Stimulated activated CD8-positive, alpha-beta memory T cell treated with anti-CD3 and anti-CD28 coated beads, Interleukin-7, amount 100 ng/mL, for 24 hours (primary cell): ENCODE measurements at places on chromosomes 2 and 18.

GRCh38 chr2:138034536-138034935 lies 70.3 kb downstream of the HNMT start:
- DNase-seq, result no peak

DNA sequence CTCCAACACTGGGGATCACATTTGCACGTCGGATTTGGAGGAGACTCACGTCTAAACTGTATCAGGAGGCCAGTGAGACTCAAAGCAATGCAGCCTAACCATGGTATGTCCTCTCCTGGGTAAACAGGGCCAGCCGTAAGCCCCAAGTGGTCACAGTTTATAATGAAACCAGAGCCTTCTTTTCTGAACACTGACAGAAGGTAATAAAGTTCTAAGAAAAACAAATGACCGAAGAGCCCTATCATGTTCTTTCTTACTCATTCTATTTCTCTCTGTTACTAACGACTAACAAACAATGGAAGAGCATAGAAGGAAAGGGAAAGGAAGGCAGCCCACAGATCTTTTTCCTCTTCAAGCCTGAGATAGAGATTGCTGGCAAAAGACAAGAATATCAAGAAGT lies 796.8 kb upstream of the SOX11 start:
- no peak for DNase-seq

- DNase-seq, result no peak
These were observed 188.6 kb upstream of the FN1 start for GRCh38 chr2:215624423-215624829.

DNA sequence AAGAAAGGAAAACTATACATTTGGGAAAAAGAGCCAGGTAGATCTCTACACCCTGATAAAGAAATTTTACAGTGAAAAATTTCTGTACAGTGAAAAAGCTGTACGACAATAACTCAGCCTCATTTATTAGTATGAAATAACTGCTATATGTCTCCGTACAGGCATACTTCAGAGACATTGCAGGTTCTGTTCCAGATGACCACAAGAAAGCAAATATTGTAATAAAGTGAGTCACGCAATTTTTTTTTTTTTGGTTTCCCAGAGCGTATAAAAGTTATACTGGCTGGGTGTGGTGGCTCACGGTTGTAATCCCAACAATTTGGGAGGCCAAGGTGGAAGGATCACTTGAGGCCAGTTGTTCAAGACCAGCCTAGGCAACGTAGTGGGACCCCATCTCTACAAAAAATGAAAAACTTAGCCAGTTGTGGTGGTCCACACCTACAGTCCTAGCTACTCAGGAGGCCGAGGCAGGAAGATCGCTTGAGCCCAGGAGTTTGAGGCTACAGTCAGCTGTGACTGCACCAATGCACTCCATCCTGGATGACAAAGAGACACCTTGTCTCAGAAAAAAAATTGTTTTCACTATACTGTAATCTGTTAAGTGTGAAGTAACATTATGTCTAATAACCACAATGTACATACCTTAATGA lies 28.2 kb upstream of the AMMECR1L start:
- no peak for DNase-seq

- DNase-seq, result no peak
These were observed 449 bp upstream of the ATRAID start for GRCh38 chr2:27211241-27211942.

DNA sequence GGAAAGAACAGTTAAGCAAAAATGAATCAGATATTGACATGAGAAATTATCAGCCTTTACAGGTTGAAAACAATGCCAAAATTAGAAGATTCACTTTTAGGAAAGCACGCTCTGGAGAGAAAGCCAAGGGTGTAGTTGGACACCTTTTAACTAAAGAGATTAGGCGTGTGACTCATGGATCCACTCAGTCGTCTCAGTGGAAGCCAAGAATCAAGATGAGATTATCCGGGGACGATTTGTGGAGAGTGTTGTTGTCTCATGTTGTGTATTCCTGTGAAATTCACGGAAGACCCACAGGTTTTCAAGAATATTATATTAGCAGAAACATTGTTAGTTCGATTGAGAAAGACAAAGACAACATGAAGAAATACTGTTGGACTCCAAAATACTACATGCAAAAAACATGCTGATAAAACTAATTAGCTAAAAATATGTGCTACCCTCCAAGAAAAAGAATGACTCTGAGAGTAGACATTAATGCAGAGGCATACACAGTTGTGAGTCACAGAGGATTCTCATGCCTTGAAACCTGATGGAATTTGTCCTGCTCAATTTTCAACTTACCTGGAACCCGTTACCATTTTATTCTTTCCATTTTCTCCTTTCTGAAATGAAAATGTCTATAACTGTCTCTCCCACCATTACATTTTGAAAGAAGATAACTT lies 192.1 kb upstream of the RND3 start:
- no peak for DNase-seq

DNA sequence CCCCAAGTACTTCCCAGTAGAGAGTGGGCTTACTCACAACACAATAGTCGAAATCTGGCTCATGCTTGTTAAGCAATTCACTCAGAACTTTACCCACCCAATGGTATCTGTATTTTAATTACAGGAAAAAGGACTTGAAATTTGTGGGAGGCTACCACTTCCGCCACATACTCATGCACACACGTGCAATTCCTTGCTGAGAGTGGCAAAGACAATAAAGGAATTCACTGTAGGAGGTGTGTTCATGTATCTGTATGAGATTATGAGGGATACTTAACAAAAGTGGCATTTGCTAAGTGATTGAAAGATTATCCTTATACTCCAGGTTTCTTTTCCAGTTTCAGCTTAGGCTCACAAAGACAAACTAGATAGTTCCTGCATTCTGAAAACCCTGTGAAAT lies 14.9 kb upstream of the LYPD6 start:
- DNase-seq, result no peak

GRCh38 chr2:161141033-161141432 lies 19.2 kb upstream of the TANK start:
- no peak for DNase-seq

GRCh38 chr2:128640166-128640844 lies 321.6 kb upstream of the HS6ST1 start:
- no peak for DNase-seq

- DNase-seq, result no peak
These were observed 19.3 kb downstream of the SPEG start for GRCh38 chr2:219453671-219454590.
